Amniotic stem cell (primary cell): ENCODE measurements at places on chromosomes 4 and X.

DNA sequence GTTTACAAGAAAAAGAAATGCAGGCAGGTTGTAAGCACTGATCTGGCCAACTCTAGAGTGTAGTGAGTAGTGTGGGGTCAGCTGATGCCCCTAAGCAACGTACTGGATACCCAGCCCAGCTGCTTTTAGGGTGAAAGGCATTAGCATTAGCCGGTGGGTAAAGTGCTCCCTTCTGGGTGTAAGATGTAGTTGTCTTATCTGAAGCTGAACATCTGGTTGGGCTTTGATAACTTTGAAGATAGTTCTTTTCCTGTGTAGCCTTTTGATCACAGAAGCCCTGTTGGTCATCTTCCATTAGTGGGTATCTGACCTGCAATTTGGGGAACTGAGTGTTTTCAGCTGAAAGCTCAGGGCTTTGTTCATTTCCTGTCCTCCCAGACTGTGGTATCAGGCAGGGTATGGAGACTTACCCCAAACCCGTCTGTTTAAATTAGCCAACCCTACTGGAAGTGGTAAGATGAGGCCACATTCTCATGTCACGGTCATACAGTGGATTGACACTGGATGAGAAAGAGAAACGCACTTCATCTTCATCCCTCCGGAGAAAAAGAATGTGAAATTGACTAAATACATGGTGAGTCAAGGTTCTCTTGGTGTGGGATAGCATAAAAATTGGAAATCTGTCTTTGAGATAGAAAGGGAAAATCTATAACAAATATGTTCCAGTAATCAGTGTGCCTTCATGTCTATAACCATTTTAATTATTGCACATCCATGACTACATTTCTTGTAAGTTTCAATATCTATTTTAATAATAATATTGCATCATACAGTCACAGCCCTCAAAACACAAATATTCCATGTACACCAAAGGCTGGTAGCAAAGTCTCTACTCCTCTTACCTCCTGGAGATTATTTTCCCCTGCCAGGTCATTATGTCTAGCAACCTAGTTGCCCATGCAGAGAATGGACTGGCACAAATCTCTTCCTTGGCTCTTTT is 8.7 kb downstream of the RHOH start:
- no peak for DNase-seq

- DNase-seq: no peak
Measured at GRCh38 chrX:39616098-39616729, 481.5 kb downstream of the BCOR start.

- DNase-seq: no peak
Measured at GRCh38 chr4:102869569-102870197, 891 bp downstream of the CISD2 start.

DNA sequence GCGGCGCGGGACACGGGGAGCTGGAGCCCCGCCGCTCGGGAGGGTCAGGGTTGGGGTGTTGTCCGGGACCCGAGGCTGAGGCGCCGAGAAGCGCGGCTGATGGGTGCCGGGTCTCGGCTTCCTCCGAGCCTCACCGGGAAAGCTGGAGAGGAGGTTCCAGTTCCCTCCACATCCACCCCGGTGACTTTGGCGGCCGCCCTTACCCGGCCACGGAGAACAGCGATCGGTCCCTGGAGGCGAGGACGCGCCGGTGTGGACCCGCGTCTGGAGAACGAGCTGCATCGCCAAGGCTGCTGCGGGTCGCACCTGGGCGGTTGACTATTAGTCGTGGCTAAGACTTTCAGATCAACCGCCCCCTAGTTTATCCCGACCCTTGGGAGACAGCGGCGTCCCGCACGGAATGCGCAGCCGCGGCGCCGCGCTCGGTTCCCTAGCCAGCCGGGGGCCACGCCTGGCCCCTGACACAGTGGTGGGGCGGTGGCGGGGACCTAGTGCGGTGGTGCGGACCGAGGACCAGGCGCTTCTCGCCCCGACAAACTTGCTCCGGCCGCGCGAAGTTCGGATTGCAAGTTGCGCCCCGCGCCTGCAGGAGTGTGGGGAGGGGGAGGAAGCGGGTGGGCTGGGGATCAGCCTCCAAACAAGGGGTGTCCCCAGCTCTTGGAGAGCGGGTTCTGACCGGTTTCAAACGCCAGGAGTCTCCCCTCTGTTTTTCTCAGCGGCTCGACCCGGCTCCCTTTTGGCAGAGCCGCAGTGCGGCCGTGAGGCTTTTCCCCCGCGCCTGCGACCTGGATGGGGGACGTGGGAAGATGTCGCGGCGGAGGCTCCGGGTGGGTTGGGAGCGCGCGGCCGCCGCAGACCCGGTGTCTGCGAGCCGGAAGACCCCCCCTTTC is 568 bp downstream of the FHDC1 start:
- DNase-seq: no peak

GRCh38 chr4:69877453-69877852 is 17.5 kb upstream of the SULT1E1 start:
- no peak for DNase-seq
